ENCODE measurements at places on chromosomes 6 and 20. TPM values are rescaled to one million over a fixed set of nuclear protein-coding genes. Genes with fewer than 3 reads are reported as not detected.
A peak's percentile ranks its signal among the peaks of the same experiment; 100 is the strongest.

The TPD52L1 gene
- 202 TPM for total RNA-seq

The KIF6 gene
- total RNA-seq = not detected

The KCNQ5 gene
- total RNA-seq = 1.4 TPM

The C20orf204 gene
- not detected for total RNA-seq

The HLA-DRA gene
- total RNA-seq = 30.8 TPM

The SPATS1 gene
- not detected for total RNA-seq

The GINM1 gene
- total RNA-seq = 16.8 TPM

The CALHM5 gene
- 1.00 TPM for total RNA-seq

The GJA10 gene
- not detected for total RNA-seq

The DACT2 gene
- total RNA-seq = 0.57 TPM

DNA sequence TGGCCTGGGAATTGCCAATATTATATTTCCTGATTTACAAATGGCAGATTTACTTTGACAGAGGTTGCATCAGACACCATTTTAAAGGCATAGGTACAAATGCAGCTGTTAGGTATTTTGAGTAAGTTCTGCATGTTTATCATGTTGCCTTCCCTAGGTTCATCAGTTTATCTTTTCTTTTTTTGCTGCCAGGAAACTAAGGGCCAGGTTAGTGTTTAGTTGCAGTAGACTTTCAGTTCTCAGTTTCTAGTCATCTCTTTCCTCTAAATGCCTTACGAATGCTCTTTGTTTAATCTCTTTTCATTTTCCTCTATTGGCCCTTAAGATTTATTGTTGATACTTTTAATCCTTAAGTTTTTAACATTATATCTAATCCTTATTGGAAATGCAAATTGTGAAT lies 129.9 kb downstream of the SMAP1 start:
- no peak for DNase-seq

DNA sequence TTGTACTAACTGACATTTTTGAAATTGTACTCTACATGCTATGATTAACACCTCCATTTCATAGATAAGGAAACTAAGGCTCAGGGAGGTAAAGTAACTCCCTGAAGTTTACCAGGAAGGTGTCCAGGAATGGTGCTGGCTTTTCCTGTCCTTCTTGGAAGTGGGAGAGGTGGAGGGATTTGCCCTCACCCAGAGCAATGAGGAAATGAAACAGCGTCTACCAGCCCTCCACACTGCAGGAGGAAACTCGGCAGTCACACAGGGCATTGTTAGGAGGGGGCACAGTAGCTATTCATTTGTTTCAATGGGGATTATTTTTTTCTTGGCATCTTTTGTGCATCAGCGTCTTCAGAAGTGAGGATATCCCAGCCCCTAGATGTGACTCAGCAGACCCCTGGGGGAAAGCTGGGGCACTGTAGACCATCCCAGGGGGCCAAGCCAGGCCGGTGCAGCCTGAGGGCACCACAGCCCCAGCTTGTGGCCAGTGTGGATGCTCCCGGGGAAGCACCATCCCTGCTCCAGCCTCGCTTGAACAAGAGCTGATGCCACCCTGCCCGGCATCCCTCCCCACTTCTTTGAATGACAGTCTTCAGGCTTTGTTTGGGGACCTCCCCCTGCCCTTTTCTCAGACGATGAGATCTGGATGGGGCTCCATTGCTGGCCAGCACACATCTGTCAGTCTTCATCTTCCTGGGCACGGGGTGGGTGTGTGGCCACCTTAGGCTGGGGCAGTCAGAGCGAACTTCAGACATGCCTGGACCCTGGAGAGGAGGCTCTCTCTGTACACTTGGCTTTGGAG lies 224.4 kb upstream of the PMEPA1 start:
- DNase-seq = no peak

DNA sequence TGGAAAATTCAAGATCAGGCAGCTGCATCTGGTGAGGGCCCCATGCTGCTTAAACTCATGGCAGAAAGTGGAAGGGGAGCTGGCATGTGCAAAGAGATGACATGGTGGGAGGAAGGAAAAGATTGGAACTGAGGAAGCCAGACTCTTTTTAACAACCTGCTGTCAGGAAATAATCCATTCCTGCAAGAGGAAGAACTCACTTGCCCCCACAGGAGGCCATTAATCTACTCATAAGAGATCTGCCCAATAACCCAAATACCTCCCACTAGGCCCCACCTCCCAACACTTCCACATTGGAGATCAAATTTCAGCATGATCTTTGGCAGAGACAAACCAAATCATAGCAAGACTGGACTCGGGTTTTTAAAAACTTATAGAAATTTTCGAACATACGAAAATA lies 200.5 kb upstream of the KCNQ5 start:
- DNase-seq = no peak

GRCh38 chr6:117600008-117600743 lies 2.1 kb downstream of the GOPC start:
- no peak for DNase-seq

GRCh38 chr20:5933802-5934436 lies 16.4 kb downstream of the TRMT6 start:
- no peak for DNase-seq

DNA sequence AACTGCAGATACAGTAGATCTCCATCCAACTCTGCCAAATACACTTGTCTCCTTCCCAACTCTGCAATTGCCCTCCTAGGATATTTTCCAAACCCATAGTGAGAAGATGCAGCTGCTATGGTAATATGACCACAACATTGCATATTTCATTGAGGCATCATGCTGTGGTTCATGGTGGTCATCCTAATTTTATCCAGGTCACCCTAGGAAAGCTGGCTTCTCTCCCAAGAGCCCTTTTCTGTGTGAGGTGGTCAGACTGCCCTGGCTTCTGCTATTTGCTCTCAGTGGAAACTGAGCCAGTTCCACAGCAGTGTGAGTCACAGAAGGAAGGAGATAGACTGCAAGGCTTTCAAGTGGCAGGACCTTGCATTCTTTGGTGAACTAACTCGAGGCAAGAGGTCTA lies 5.5 kb downstream of the OGFRL1 start:
- no peak for DNase-seq

DNA sequence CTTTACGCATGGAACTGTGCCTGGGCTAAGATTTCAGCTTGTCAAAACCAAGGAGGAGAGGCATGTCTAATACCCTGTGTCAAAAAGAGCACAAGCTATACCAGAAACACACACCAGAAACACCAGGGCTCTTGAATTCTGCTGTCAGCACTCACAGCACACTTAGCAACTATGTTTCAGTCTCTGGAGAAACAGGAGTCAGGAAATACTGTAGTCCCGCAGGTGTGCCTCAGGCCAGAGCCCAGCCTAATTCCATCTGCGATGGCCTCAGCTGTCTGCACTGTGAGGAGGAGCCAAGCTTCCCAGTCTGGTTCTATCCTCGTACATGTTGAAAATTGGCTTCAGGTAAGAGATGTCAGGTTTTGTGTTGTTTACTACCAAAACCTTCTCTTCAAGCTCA lies 31.6 kb downstream of the MTRES1 start:
- no peak for DNase-seq

- no peak for DNase-seq
Measured at GRCh38 chr6:91185072-91185471, 598.2 kb upstream of the MAP3K7 start.

DNA sequence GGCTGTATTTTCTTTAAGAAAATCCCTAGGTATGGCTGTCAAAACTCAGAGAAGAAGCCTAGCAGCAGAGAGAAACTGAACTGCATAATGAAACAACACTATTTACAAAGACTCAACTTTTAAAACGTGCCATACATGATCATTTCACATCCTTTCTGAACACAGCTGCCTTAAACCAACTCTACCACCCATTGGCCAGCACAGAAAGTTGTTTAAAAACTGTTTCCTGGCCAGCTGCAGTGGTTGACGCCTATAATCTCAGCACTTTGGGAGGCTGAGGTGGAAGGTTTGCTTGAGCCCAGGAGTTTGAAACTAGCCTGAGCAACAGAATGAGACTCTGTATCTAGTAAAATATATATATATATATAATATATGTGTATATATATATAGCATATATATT lies 336.4 kb upstream of the SOX4 start:
- no peak for DNase-seq

DNA sequence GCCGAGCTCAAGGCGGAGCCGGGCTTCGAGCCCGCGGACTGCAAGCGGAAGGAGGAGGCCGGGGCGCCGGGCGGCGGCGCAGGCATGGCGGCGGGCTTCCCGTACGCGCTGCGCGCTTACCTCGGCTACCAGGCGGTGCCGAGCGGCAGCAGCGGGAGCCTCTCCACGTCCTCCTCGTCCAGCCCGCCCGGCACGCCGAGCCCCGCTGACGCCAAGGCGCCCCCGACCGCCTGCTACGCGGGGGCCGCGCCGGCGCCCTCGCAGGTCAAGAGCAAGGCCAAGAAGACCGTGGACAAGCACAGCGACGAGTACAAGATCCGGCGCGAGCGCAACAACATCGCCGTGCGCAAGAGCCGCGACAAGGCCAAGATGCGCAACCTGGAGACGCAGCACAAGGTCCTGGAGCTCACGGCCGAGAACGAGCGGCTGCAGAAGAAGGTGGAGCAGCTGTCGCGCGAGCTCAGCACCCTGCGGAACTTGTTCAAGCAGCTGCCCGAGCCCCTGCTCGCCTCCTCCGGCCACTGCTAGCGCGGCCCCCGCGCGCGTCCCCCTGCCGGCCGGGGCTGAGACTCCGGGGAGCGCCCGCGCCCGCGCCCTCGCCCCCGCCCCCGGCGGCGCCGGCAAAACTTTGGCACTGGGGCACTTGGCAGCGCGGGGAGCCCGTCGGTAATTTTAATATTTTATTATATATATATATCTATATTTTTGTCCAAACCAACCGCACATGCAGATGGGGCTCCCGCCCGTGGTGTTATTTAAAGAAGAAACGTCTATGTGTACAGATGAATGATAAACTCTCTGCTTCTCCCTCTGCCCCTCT lies 1.1 kb downstream of the CEBPB start:
- DNase-seq = peak; percentile 27

- DNase-seq = no peak
Measured at GRCh38 chr6:145964948-145965366, 799 bp upstream of the SHPRH start.

- DNase-seq = no peak
Measured at GRCh38 chr6:133085896-133086295, 155.3 kb upstream of the EYA4 start.

DNA sequence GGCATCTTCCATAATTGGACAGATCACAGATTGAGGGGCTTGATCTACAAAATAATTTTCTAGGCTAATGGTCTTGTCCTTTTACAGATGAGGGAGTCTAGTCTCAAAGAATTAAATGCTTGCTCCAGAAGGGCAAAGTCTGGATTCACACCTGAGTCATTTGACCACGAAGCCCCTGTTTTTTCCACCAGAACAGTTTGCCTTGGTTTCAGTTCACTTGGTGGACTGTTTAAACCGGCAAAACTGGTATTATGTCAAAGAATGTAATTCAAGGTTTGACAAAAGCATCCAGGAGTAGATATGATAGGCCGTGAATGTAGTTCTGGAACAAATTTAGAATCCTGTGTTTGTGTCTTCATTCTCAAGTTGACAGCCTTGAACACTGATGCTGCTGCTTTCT lies 3.3 kb downstream of the MYO6 start:
- no peak for DNase-seq

GRCh38 chr6:47309291-47310130 lies at the start of gene TNFRSF21:
TSS of gene TNFRSF21 (minus strand) at chr6:47309905. CDS start at chr6:47309511, 394 bp downstream.
- DNase-seq = peak; percentile 58
